ENCODE measurements at places on chromosomes 5 and 9.
A peak's percentile ranks its signal among the peaks of the same experiment; 100 is the strongest.

GRCh38 chr5:167294882-167295680 is 996.4 kb upstream of the WWC1 start:
- peak; percentile 59 for DNase-seq

GRCh38 chr9:69215774-69216485 is 41.9 kb downstream of the TJP2 start:
- no peak for DNase-seq

DNA sequence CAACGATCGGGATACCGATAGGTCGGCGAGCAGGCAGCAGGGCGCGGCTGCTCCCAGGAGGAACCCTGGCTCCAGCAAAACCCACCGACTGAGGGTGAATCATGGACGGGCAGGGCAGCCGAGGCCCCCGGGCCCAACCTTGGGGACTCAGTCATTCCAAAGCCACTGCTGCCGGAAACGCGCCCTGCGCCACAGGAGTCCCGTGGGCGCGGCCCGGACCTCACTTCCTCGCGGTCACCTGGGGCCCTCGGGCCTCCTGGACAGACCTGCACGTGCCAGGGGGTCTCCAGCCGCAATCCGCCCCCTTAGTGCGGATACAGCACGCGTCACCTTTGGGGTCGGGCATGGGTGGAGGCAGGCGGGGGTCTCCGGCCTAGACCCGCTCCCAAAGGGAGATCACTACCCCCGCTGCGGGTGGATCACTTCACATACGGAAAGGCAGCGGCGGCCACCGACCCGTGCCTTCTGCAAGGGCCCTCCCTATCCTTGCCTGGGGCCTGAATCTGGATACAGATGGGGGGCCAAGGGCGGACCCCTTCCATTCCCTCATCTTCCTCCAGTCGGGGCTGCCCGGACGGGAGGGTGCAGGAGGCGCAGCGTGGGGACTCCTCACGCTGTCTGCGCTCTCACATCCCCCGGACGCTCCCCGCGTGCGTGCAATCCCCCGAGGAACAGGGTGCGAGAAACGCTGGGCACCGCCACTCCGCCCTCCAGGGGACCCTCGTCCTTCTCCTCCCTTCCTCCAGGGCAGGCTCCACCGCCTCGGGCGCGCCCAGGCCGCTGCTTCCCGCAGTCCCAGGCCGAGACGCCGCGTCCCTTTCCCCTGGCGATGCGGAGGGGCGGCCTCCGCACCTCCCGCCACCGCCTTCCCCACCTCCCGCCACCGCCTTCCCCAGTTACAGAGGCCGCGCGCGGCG is 586 bp downstream of the TXN start:
- peak; percentile 79 for DNase-seq

GRCh38 chr5:93053825-93054224 is 527.2 kb downstream of the NR2F1-AS1 start:
- no peak for DNase-seq

DNA sequence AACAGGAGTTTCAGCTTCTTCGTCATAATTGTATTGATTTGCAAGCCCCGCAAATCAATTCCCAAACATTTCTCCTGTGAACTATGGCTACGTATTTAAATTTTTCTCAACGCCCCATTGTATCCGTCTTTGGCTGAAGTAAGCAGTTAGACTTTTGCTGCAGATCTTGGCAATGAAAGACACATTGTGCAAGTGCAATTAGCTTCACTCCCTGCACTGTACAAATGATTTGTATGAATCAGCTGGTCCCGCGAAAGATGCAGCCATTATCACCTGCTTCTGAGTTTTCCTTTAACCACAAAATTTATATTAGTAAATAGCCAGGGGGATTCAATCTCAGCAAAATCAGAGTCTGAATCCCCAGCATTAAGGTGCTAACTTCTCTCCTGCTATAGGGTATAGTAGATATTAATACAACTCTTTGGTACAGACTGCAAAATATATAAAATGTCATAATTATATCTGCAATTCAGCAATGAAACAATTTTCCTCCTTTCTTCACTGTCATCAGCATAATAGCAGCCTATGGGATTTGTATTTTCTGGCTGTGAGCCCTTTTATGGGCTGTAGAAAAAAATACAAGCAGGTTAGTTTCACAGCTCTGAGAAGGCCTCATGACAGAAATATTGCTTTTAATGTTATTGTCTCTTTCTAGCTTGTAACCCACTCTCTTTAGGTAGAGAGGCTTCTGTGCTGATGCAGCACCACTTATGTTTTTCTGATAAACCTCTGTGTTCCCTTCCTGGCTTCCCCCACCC is 68.4 kb upstream of the SMARCA2 start:
- DNase-seq = no peak

GRCh38 chr5:9335269-9335668 is 210.6 kb downstream of the SEMA5A start:
- DNase-seq = no peak

DNA sequence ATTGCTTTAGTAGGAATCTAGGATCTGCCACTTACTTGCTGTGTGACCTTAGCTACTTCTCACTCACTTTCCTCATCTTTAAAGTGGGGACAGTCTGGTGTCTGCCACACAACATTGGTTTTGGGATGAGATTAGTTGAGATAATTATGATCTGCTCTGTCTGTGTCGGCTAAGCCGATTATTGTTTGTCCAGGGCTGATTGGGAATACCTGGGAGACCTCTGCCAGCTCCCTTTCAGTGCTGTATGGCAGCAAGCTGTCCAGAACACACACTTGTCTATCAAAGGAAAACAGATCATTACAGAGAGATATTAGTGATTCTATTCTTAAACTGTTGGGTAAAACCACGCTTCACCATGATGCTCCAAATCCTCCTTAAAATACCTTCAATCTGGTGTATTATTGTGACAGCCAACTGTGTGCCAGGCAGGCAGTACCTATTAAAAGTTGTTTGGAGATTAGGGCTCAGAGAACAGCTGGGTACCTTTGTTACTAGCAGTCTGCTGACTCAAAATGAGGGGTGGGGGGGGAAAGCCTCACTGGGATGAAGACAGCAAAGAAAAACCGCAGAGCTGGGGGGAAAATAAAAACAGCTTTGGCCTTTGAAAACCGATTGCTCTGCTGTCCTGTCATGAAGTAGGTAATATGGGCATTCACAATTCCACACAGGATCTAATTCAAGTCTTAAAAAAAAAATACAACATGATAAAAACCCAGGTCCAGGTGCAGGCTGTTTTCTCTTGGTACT is 458.4 kb upstream of the C9orf72 start:
- no peak for DNase-seq

DNA sequence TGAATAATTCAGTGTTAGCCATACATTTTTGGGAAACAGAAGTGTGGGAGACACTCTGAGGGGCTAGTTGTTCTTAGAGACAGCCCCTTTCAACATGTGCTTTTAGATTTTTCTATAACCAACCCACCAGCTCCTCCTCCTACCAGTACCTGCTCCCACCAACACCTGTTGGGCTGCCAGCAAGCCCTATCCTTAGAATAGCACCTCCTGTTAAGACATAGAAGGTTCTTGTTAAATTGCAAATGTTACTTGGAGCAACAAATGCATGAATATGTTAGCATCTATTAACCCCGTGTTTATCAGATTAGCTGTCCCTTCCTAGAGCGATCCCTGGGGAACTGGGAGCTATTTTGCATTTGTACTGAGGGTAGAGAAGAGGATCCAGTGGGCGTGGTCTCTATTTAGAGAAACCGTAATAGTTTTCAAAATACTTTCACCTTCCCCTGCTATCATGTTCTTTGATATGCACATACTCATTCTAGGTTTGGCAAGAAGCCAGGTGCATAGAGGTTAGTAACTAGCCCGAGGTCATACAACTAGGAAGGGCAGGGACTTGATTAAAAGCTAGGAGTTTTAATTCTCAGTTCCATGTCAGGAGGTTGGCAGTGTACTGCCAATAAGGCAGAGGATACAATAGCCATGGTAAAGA is 334.4 kb downstream of the KCTD16 start:
- DNase-seq = no peak
